ENCODE measurements at places on chromosomes 4 and X. TPM values are rescaled to one million over a fixed set of nuclear protein-coding genes. Genes with fewer than 3 reads are reported as not detected.

- no peak for DNase-seq
These were observed 88.0 kb upstream of the CBR4 start for GRCh38 chr4:169098054-169098497.

DNA sequence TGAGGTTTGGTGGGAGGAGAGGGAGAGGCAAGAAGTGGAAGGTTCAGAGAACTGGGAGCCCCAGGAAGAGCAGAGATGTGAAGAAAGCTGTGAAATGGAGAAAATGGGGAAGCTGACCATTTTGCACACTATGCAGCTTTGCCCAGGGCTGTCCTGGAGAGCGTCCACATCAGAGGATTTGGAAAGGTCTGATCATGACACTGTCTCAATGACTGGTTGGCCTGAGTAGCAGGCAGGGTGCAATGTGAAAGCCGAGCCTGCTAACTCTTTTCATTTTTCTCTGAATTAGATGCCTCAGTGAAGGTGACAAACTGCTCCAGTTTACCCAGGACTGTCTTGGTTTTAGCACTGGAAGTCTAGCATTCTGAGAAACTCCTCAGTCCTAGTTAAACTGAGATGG, 330.1 kb upstream of the RPS6KA3 start:
- DNase-seq, result peak; percentile 68

- no peak for DNase-seq
These were observed 40.1 kb upstream of the GPR78 start for GRCh38 chr4:8540072-8540471.

GRCh38 chrX:73913580-73913979, 350.6 kb downstream of the CHIC1 start:
- DNase-seq, result no peak

The BEX1 gene
- 377 TPM for total RNA-seq

The MAGEA9B gene
- not detected for total RNA-seq

GRCh38 chr4:86092684-86093083, 267.2 kb downstream of the MAPK10 start:
- no peak for DNase-seq

- DNase-seq, result peak; percentile 51
These were observed 831.7 kb upstream of the GRID2 start for GRCh38 chr4:91472046-91472445.

DNA sequence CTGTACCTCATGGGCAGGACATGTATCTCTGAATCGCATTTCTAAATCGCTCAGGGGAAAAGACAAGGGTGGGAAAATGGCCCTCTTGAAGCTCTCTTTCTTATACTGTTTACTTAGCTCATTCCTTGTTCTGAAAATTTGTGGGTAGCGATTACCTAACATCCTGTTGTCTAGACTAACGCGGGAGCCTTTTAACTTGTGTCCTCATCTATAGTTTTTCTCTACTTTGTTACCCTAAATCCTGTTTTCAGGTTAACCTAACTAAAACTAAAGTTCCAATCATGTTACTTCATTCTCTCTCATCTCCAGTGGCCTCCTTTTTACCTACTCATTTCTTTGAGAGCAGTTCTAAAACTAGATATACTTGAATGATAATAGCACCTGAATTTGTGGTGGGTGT, 45.0 kb downstream of the SNX25 start:
- DNase-seq, result no peak

- no peak for DNase-seq
These were observed 50.6 kb downstream of the VGLL1 start for GRCh38 chrX:136582624-136583023.

- no peak for DNase-seq
These were observed 1143.9 kb downstream of the STIM2 start for GRCh38 chr4:28004520-28004919.

DNA sequence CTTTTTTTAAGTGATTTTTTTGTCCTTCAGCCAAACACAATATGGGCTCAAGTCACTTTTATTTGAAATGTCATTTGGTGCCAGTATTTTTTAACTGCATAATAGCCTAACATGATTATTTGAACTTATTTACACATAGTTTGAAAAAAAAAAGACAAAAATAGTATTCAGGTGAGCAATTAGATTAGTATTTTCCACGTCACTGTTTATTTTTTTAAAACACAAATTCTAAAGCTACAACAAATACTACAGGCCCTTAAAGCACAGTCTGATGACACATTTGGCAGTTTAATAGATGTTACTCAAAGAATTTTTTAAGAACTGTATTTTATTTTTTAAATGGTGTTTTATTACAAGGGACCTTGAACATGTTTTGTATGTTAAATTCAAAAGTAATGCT, 62.1 kb downstream of the EDNRA start:
- no peak for DNase-seq

GRCh38 chr4:139503622-139504166, 49.8 kb downstream of the RAB33B start:
- DNase-seq, result no peak

DNA sequence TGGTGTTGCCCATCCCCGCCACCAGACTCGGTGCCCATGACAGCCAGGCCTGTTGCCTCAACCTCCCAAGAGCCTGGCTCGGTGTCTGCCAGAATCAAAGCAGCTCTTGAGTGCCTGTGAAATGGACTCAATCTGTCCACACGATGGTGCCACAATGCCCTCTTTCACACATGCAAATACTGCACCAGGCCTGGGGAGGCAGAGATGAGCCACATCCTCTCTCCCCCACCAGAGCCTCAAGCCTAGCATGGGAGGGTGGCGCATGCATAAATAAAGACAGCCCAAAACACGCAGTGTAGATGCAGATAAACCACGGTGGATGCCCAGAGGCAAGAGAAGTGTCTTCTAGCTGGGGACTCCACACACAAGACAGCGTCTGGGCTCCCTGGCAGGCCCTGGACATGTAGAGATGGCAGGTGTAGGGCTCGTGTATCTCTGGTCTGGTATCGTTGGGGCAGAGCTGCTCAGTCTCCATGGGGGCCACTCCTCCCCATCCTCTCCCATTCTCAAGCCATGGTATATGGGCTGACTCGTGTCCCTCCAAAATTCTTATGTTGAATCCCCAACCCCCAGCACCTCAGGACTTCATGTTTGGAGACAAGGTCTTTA, 65.6 kb downstream of the JAKMIP1 start:
- no peak for DNase-seq

DNA sequence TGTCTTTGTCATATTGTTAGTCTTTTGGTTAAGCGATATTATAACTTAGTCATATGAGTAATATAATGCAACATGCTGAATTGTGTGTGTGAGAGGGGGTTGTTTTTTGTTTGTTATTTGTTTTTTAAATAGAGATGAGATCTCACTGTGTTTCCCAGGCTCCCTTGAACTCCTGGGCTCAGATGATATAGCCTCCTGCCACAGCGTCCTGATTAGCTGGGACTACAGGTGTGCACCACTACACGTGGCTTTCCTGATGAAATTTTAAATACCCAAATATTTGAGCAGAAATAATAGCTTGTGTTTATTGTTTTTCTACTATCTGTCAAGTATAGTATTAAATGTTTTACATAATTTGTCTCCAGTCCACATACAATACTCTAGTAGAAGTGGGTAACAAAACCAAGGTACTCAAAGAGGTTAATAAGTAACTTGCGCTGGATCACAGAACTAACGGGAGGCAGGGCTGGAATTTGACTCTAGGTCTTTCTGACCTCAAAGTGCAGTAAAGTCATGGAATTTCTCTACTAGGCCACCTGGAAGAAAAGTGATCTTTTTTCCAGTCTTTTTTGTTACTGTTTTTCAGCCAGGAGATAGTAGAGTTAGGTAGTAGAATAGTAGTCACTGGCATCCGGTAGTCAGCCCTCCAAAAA, 47.8 kb downstream of the CLCN3 start:
- DNase-seq, result no peak

GRCh38 chr4:105139646-105140045, 7.0 kb upstream of the TET2 start:
- DNase-seq, result no peak

The CENPVL3 gene
- total RNA-seq, result 0.31 TPM

The SLC25A43 gene
- 12.2 TPM for total RNA-seq

GRCh38 chr4:115145393-115146160, 32.2 kb upstream of the NDST4 start:
- peak; percentile 6 for DNase-seq

- DNase-seq, result no peak
These were observed 968.6 kb downstream of the ADGRL3 start for GRCh38 chr4:62168681-62169080.

GRCh38 chr4:20348411-20348810, 96.7 kb downstream of the SLIT2 start:
- no peak for DNase-seq

- DNase-seq, result no peak
These were observed 210.7 kb upstream of the GIMD1 start for GRCh38 chr4:106579236-106579635.

The CT55 gene
- not detected for total RNA-seq
